ENCODE measurements at places on chromosomes 11 and 22.
A peak's percentile ranks its signal among the peaks of the same experiment; 100 is the strongest.

- DNase-seq, result peak; percentile 97
Observed at GRCh38 chr11:64007629-64008282, 21.5 kb downstream of the OTUB1 start.

GRCh38 chr11:83292709-83293456, 6.7 kb upstream of the CCDC90B start:
- peak; percentile 91 for DNase-seq

GRCh38 chr11:14364322-14364721, 5.3 kb upstream of the RRAS2 start:
- no peak for DNase-seq

GRCh38 chr11:121048464-121049233, 24.7 kb downstream of the TBCEL start:
- no peak for DNase-seq

GRCh38 chr11:116353589-116353988, 419.2 kb downstream of the BUD13 start:
- no peak for DNase-seq

All from OCI-M1 (cell line).